ENCODE measurements at places on chromosomes 3 and 15.

GRCh38 chr3:32315441-32315840 lies 76.2 kb upstream of the CMTM7 start:
- DNase-seq, result no peak

GRCh38 chr15:85704066-85704465 lies 90.7 kb downstream of the KLHL25 start:
- DNase-seq, result no peak

DNA sequence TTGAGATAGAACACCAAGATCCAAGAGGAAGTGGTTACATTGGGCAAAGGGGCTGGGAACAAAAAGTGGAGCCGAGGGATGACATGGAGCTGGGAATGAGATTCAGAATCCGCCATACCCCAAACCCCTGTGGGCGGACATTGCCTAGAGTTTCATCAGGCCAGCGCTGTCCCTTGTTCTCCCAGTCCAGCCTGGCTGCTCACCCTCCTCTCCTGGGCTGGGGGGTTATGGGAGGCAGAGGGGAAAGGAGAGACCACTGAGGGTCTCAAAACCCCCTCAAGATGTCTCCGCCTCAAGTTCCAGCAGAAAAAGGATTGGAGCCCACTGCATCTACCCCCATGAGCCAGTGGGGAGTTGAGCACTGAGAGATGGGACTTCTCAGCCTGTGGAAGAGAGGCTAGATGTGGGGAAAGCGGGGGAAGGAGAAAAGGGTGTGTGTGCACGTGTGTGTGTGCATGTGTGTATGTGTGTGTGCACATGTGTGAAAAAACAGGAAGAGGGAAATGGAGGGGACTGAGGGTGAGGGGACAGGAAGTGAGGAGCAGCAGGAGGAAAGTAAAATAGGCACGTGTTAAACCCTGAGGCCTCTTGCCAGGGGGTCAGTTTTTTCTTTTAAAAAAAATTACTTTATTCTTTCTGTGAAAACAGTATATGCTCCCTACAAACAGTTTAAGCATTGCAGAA lies 14.3 kb downstream of the GRM2 start:
- DNase-seq, result no peak

GRCh38 chr3:132432639-132433038 lies 15.3 kb downstream of the DNAJC13 start:
- DNase-seq, result no peak

DNA sequence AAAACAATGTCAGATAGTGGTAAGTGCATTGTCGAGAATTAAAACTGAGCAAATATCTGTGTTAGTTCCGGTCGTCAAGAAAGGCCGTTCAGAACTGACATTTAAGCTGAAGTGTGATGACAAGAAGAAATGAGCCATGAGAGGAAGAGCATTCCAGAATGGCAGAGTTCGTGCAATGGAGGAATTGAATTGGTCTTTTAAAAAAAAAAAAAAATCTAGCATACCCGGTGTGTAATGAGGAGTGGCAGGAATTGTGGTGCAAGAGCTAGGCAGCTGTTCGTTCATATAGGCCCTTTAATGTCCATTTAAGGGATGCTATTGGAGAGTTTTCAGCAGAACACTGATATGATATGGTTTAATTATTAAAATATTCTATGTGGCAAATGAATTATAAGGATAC lies 2.6 kb upstream of the GBE1 start:
- no peak for DNase-seq

GRCh38 chr3:194974468-194975135 lies 288.9 kb downstream of the FAM43A start:
- no peak for DNase-seq

- no peak for DNase-seq
Observed at GRCh38 chr3:169389925-169390253, 273.6 kb downstream of the MECOM start.

DNA sequence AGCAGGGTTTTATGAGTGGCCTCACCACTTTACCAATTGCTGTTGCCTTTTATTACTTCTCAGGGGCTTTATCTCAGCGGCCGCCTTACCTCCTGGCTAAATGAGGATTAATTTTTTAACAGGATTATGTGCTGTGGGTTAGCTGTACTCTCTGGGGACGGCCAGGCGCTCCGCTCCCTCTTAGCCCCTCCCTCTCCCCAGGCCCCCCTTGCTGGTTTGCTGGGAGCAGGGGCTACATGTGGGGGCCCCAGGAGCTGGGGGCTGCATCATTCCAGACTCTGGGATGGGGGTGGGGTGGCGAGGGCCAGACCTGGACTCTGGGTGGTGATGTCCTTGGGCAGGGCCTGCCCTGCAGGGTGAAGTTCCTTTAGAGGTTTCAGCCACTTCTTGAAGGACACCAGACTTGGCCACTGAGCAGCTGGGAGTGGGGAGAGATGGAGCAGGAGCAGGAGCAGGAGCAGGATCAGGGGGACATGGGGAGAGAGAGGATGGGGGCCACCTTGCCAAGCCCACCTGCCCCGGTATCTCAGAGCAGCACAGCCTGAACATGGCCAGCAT lies 196.1 kb downstream of the GOLGA6L6 start:
- no peak for DNase-seq
